ENCODE measurements at places on chromosomes 1 and 21.
A peak's percentile ranks its signal among the peaks of the same experiment; 100 is the strongest.

DNA sequence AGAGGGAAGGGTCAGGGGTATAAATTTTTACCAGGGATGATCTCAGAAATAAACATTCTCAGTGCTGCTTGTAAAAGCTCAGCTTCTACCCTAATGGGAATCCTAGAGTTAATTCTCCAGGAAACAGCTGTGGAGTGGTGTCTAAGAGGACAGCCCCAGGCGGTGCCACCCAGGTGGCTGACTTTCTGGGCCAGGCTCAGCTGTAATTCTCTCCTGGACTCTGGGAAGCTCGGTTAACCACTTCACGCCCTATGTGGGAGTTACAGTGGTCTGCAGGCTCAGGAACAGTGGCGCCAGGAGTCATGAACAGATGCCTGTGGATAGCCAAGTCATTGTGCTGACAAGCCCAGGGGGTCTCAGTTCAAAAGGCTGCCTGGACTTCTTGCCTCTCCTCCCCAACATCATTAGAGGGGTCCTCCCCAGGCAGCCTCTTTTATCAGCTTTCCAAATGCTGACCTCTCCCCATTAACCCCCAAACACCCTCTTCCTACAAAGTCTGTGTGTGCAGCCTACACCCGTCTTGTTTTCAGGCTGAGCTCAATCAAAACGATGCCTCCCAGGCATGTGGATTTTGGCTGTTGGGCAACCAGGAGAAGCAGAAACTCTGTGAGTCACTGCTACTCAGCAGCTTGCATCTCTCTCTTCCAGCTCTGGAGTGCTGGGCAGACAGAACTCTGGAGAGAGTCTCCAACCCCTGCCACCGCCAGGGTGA is 1.2 kb downstream of the HHIPL2 start:
- peak; percentile 86 for DNase-seq

DNA sequence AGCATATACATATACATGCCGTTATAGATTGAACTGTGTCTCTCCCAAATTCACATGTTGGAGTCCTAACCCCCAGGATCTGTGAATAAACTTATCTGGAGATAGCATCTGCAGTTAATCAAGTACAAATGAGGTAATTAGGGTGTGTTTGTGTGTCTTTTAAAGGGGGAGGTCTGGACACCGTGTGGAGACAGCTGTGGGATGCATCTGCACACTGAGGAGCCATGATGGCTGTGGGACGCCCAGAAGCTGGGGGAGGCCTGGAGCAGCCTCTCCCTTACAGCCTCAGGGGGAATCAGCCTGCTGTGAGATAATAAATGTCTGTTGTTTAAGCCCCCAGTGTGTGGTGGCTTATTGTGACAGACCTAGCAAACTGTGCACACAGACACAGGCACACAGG is 51.8 kb upstream of the COL18A1 start:
- DNase-seq: no peak

DNA sequence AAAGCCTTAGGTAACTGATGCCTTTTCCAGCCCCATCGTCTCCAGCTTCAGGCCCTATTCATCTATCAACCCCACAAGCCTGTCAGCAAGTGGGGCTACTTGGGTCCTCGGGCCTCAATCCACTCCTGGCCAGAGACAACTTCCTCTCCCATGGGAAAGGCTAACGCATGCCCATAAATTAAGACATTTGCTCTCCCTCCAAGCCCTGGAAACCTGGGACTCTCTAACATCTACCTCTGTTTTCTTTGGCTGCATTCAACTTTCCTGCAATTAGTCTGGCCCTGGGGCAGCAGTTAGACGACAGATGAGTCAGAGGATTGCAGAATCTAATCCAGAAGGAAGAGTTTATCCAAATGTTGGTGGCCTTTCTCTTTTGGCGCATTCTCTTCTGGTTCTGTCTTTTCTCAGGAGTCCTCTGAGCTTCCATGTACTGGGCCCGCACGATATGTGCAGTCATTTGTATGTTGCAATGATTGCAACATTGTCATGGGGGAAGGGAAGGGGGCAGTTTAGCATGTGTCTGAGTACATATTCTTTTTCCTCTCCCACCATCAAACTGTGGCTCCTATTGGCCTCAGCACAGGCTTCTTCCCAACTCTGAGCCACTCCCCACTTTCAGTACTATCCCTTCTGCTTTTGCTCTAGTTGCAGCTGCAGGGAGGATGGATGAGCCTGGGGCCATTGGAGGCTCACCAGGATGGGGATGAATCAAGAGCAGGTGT is 54.4 kb downstream of the NAV1 start:
- peak; percentile 99 for DNase-seq

DNA sequence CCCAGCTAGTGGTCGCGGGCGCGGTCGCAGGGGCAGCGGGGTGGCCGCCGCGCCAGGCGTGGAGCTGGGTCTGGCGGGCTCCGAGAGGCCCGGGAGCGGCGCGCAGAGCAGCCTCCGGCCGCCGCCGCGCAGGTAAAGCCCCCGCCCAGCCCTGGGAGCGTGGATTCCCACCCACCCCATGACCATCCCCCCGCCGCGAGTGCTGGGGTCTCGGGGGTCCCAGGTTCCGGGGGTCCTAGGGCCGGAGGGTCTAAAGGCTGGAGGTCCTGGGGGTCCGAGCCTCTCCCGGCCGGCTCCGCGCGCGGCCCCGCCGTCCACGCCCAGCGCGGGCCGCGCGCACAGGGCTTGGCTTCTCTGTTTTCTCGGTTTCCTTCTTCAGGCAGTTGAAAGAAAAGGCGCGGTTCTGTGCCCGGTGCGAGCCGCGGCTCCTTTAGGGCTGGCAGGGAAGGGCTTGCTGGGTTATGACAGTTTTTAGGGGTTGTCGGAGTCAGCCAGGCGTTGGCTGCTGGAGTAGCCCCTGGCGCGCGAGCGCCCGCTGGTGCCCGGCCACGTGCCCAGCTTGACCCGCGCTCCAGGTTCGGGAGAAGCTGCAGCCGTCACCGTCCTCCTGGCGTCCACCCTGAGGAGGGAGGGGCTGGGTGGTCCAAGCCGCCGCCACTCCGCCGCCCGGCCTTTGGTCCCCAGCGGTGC is 359 bp downstream of the LRRC3 start:
- peak; percentile 32 for DNase-seq

DNA sequence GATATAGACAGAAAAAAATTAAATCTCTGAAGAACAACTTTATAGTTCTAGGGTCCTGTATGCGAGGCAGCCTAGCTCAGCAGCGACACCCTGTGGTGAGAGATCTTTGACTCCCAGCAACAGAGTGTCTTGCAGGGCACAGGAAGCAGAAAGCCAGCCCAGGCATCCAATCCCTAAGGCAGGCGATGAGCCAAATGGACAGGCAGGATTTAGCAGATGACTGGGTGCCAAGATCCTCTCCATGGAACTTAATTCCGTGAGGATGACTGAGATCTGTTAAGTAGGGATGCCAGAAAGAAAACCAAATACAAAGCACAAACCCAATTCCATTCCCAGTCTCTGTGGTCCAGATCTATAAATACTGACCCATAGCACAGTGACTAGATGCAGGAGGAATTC is 38.8 kb downstream of the HLCS start:
- peak; percentile 97 for DNase-seq

DNA sequence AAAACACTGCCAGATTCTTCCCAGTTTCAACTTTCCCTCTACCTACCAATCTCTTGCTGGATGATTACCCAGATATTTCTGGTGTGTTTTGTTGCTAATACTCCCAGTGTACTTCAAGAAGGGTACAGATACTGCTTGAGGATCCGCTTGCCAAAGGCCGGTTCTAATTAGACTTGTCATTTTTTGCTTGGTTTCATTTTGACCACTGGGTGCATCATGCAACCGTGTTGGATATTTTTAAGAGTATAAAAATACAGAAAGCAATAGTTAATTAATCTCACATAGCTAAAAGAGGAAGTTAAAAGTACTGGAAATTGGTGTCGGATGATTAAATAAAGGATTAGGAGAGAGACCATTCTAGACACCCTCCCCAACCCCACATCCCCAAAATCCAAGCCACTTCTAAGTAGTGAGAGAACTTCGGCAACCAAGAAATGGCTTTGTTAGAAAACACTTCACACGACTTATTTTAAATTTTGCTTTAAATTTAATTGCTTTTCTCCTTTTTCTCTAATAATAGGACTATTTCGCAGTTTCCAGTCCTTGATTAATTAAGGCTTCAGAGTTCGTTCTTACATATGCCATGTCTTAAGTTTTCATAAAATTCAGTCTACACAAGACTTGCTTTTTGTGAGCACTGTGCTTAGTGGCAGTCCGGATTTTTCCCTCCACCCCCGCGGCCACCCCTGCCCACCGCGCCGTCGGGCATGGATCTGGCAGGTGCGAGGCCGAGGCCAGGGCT is 2.5 kb upstream of the CDKN2C start:
- DNase-seq: no peak

GRCh38 chr1:1040004-1040991 is 20.4 kb downstream of the AGRN start:
- DNase-seq: peak; percentile 86

- peak; percentile 70 for DNase-seq
Measured at GRCh38 chr1:246067432-246068216, 439.5 kb downstream of the SMYD3 start.

Measured in fibroblast of skin of scalp (primary cell).